Right atrium auricular region (tissue), 2 donors: ENCODE measurements at places on chromosomes 11 and 22. TPM values are rescaled to one million over a fixed set of nuclear protein-coding genes. Genes with fewer than 3 reads are reported as not detected.

DNA sequence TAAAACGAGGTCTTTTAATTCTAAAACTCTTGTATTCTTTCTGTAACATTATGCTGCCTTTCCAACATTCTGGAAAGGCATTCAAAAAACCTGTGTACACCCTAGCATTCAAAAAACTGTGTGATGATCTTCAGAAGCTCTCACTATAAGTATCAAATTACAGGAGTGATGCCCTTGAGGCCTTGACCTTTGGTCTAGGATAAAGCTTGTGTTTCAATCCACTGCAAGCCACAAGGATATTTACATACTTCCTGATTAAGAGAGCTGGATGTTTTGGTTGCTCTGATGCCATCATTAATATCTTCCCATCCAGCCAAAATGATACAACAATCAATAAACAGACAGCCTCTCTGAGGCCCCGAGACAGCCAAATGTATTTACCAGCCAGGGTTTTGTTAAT, 11.9 kb downstream of the CLPB start:
- no peak for DNase-seq

DNA sequence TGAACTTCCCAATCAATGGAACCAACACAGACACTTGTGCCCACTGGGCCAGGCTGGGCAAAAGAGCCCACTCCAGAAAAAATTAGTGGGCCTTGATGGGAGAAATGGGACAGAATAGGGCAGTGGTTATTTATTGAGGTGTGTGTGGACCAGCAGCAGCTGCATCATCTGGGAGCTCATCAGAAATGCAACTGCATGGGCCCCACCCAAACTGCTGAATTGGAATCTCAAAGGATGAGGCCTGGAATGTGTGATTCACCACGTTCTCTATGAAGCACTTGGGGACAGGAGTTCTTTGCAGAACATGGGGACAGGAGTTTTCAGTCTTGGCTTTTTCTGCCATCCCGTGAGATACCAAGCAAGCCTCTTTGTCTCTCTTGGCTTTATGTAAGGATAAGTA, 255.6 kb upstream of the PLET1 start:
- DNase-seq: no peak

HEPHL1 gene
- not detected for total RNA-seq

NAALADL1 gene
- total RNA-seq: 6.0 TPM

GRCh38 chr11:38667359-38667758, 2069.3 kb upstream of the RAG2 start:
- DNase-seq: no peak

FGF4 gene
- not detected for total RNA-seq

GRCh38 chr11:120168960-120169681, 31.2 kb upstream of the TRIM29 start:
- DNase-seq: peak; percentile 67

GRCh38 chr11:61752925-61753521, 587 bp downstream of the MYRF start:
- DNase-seq: no peak

DNA sequence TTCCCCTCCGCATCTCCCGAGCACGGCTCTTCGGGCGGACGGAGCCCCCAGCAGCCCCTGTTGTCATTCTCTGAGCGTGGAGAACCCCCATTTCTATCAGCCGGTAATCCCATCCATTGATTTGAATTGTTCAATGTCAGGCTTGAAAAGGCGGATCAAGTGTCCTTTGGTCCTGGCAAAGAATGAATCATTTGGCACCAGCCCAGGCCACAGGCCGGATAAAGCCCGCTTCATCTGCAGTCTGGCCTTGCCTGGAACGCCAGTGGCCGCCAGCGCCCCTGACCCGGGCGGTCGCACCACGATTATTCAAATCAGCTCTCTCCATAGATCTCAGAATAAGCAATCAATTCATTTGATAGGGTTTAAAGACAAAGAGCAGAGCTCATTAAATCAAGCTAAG, 188.9 kb downstream of the BRD1 start:
- no peak for DNase-seq

- DNase-seq: no peak
Measured at GRCh38 chr11:44427432-44427831, 117.5 kb upstream of the ALX4 start.

SLC5A12 gene
- 1.7 TPM for total RNA-seq

DNA sequence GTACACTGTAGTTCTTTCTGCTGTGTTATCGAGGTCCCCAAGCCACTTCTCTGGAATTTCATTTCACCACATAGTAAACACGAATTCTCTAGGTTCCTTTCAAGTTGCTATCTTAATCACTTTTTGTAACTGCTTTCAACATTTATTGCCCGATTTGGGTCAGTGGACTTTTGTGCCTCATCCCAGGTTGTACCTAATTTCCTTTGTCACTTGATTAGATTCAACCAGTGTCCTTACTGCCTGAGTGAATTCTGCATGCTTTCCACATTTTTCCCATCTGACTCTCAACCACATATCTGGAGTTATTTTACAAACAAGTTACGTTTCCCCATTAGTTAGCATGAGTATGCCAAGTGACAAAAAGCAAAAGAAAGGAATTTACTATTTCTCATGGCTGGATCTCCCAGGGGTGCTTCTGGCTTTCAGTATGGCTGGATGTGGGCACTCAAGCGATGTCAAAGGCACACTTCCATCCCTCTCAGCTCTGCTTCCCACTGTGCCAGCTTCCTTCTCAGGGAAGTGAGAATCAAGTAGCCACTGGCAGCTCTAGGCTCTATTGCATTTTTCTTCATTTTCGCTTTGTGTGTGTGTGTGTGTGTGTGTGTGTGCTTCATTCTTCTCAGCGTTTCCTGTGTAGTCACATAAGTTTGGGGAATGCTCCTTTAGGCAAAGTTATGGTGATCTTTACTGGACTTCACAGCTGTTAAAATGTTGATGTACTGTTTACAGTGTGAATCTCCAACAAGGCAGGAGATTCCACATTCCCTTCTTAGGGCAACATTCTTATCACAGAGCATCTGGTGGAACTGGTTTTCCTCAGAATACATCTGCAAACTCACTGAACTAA, 128.9 kb downstream of the DBX1 start:
- no peak for DNase-seq

DNA sequence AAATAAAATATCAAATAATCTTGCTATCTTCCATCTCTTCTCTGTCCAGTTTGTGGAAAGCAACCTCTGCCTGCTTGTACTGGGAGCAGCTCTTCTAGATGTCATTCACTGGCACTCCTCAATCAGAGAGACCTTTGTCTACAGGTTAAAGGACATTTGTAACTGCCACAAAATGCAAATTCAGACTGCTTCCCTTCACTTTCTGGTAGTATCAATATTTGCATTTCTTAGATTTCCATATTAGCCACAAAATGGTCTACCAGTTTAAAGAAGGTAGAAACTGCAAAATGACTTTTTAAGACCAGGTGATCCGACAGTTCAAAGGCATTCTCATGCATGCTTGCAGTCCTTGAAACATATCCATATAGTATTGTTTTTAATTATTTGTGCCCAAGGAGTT, 51.7 kb upstream of the RCN1 start:
- DNase-seq: no peak

KCTD14 gene
- 0.59 TPM for total RNA-seq

RPUSD4 gene
- total RNA-seq: 13.3 TPM

GRCh38 chr22:49862496-49862776, 8.8 kb downstream of the ZBED4 start:
- DNase-seq: no peak

DNA sequence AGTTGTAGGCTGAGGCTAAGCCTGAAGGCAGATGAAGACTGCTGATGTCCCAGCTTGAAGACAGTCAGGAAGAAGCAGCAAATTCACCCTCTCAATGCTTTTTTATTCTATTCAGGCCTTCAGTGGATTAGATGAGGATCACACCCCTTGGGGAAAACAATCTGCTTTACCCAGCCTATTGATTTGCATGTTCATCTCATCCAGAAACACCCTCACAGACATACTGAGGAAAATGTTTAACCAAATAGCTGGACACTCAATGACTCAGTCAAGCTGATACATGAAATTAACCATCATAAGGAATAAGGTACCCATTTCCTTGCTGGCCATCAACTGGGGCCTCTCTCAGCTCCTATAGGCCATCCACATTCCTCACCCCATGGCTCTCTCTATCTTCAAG, 549.9 kb upstream of the CCDC90B start:
- DNase-seq: no peak

GRCh38 chr11:60786811-60787567, 1.9 kb downstream of the MS4A10 start:
- peak; percentile 64 for DNase-seq

- no peak for DNase-seq
Measured at GRCh38 chr22:26545827-26546226, 33.6 kb upstream of the TFIP11 start.

GRCh38 chr11:7924536-7924935, 6.5 kb downstream of the OR10A6 start:
- no peak for DNase-seq

GRCh38 chr11:43699870-43700269, 19.3 kb downstream of the HSD17B12 start:
- DNase-seq: no peak

- no peak for DNase-seq
Measured at GRCh38 chr11:134509381-134510232, 97.6 kb upstream of the B3GAT1 start.

SYNGR1 gene
- 29.4 TPM for total RNA-seq
